ENCODE measurements at places on chromosomes 3 and 15.
A peak's percentile ranks its signal among the peaks of the same experiment; 100 is the strongest.

- DNase-seq: no peak
Observed at GRCh38 chr3:149908424-149908957, 62.2 kb downstream of the PFN2 start.

DNA sequence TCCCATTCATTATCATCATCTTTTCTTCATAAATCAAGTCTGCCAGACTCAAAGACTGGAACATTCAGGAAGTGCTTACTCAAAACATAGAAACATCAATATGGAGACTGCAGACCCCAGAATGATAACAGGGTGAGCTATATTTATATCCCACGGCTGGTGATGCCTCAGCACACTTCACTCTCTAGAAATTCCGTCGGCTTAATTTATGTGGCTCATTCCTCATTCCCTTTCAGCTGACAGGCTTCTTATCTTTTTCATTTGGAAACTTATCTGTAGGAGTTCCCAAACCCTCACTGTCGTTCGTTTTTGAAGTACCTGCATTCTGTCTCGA lies 45.5 kb downstream of the RFTN1 start:
- DNase-seq: no peak

GRCh38 chr3:44905446-44906157 lies 31.2 kb downstream of the TGM4 start:
- DNase-seq: no peak

DNA sequence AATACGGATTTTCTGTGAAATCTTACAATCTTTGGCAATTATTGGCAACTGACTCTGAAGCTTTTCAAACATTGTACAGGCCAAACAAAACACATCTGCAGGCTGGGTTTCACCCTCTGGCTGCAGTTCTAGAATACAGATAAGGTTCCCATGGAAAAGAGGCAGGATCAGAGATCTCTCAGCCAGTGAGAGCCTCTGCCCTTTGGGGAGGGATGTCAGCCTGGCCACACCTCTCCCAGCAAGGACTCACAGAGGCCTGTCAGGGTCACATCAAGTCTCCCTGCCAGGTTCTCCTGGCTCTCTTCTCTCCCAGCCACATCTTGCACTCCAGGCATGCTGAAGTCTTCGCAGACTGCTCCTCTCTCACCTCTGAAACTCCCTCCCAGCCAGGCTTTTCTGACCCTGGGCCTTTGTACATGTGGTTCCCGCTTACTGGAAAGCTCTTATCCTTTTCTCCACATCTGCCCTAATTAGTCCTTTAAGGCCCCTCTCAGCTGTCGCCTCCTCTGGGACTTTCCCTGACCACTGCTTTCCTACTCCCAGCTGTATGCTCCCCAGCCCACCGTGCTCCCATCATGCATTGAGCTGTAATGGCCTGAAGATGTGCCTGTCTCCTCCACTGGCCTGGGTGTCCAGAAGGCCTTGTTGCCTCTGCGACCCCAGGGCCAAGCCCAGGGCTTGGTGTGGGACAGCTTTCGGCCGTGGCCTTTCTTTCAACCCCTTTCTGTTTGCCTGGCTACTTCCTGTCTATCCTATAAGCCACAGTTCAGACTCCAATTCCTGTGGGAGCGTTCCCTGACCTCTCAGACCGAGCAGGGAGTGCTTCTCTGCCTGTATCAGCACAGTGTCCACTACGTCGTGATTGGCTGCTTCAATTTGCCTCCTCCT lies 4.3 kb downstream of the RBP1 start:
- DNase-seq: no peak

GRCh38 chr3:134483195-134483900 lies 2.4 kb downstream of the ANAPC13 start:
- DNase-seq: no peak

- DNase-seq: no peak
Observed at GRCh38 chr3:149892371-149892770, 78.3 kb downstream of the PFN2 start.

- no peak for DNase-seq
Observed at GRCh38 chr15:31338318-31338878, 11.8 kb downstream of the KLF13 start.

DNA sequence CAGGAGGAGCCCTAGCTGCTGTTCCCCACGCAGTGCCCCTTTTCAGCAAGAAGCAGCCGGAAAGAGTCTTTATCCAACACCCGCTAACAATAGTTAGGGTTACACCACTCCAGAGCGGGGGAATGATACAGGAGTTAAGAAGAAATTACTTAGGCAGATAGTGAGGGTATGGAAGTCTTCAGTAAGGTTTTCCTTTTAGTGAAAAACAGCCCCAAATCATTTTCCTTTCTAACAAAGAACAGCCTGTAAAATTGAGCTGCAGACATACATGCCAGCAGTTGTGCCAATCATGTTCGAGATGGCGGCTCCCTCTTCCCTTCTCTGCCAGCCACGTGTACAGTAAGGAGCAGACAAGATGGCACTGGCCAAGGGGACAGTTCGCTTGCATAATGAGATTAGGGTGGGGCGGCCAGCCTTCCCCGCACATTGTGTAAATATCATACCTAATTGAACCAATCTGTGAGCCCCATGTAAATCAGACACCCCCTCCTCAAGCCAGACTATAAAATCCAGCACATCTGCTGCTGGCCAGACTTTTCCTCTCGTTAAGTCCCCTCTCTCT lies 18.5 kb upstream of the SENP5 start:
- no peak for DNase-seq

DNA sequence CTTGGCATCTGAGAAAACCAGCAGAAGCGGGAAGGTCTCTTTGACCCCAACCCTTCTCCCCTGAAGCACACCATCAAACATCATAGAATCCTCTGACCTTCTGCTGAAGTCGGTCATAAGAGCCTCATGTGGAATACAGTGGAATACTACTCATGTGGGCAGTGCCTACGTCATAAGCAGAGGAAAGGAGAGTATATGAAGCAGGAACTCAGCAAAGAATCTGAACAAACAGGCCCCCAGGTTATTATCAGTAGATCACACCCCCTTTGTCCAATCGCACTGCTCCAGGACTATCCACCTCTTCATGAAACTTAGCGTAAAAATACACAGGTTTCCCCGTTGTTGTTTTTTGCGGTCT lies 394.1 kb upstream of the PROK2 start:
- DNase-seq: no peak

DNA sequence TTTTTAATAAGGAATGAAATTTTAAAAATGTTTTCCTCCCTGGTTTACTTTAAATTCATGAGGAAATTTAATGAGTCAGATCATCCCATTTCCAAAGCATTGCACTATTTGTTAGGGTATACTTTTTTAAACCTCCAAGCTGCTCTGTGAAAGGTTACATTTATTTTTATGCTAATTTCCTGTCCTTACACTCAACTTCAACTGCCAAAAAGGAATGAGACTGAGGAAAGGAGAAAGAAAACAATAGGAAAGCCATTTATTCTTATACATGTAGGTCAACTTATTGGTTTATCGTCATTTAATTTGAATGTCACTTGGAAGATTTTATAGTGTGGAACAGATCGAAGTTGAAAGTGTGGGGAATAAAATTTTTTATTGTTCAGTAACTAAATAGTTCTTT lies 104.1 kb downstream of the ALCAM start:
- DNase-seq: no peak

GRCh38 chr15:92158426-92158825 lies 235.3 kb upstream of the ST8SIA2 start:
- DNase-seq: peak; percentile 60

GRCh38 chr15:64247906-64248541 lies 85.2 kb upstream of the PPIB start:
- DNase-seq: peak; percentile 78

- DNase-seq: no peak
Observed at GRCh38 chr15:43006991-43007390, 86.4 kb upstream of the TTBK2 start.

DNA sequence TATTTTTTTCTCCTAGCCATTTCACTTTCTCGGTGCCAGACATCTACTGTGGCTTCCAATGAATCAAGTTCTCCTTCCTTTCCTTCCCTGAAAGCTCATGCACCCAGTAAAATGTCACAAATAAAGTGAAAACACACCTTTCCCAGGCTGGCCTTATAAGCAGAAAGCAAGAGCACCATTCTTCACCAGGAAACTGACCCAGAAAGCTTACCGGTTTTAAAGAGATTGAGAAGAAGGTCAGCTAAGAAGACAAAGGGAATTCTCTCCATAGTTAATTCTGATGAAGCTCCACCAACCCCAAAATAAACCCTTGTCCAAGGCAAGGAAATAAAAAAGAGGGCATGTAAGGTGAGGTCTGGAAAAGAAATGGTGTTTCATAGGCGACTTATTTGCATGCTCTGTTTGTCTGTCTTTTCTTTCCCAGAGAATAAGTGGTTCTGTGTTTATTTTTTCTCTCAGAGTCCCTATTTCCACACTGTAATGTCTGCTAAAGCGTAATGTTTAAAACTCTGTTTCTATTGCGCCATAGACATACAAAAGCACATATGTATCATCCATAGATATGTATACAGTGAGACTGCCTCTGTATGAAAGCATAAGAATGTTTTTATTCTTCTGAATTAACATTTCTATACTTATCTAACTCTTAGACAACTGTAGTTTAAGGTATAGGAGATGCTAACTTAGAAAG lies 2.8 kb downstream of the LSAMP start:
- no peak for DNase-seq

GRCh38 chr3:102006812-102007485 lies 157.6 kb downstream of the NFKBIZ start:
- DNase-seq: no peak

- DNase-seq: no peak
Observed at GRCh38 chr15:22949074-22949547, 31.1 kb downstream of the CYFIP1 start.

DNA sequence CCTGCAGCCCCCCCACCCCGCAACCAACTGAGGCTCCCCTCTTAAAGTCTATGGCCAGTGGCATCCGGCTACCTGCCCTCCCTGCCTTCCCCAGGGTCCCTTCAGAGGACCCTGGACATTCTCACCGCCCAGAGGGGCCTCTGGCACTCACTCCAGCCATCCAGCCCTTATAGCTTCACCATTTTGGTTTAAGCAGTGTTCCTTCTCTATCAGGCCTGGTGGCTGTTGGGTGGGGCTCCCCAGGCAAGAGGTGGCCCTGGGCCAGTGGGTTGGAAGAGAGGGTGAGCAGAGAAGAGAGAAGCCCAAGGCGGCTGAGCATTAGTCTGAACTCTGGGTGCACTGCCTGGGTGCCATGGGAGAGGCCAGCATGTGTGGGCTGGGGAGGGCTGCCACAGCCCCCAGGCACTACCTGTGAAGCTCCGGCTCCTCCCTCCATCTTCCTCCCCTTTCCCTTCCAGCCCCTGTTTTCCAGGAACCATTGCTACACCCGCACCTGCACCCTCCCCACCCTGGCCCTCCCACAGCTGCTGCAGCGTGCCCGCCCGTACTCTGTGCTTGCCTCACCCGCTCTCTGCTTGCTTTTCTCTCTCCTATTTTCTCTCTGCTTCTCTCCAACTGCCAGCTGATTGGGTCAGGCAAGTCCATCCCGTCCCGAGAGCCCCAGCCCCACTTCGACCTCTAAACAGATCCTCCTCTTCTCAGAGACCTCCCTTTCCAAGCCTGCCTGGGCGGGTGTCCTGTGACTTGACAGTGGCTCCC lies 168.2 kb downstream of the TBC1D2B start:
- DNase-seq: no peak

DNA sequence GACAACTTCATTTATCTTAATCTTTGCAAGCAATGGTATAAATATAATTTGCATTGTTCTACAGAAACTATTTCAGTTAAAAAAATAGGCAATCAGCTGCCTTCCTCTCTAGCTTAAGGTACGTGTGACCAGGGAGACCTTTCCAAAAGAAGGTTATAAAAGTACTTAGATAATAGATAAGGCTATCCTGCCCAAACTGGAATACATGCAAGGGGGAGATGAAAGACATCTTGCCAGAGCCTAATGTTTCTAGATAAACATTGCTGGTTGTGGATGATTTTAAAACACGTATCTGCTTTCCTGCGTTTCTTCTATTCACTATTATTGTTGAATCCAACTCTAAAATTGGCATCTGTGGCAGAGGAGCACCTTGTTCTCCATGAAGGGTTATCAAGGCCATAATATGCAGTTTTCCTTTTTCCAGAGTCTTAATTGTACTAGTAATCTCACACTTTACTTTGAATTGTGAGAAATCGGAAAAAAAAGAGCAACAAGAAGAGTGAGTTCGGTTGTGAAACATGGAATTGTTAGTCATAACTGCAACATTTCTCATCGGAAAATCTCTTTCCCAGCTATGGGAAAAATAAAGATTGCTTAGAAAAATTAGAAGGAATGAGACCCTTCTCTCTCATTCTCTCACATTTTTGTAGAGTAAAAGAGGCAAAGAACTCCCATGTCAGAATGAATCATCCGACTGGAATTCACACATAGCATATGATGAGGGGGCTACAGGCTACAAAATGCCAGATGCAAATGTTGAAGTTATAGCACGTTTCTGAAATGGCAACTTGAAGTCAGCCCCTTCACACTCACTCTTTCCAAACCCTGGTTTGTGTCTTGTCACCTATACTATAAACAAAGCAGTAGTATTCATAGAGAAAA lies 936.1 kb upstream of the NR2F2 start:
- no peak for DNase-seq

DNA sequence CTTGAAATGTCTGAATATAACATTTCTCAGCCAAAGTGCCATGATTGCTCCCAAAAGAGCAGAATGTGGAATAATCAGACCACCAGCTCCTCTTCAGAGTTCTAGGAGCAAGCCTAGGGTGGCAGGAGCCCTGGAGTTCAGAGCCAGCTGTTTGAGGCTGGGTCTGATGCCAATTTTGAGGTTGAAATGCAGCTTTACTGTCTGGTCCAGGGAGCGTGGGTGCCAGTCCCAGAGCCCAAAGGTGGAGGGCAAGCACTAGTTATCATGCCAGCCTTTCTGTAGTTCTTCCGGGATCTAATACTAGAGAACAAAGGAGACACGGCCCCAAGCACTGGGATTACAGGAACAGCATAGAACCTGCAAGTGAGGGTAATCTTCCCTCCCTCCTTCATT lies 69.3 kb downstream of the TNFAIP8L3 start:
- DNase-seq: no peak

GRCh38 chr3:105611304-105612192 lies 244.8 kb downstream of the ALCAM start:
- no peak for DNase-seq

- DNase-seq: no peak
Observed at GRCh38 chr15:33526532-33526931, 215.8 kb downstream of the RYR3 start.

- DNase-seq: peak; percentile 44
Observed at GRCh38 chr3:133330065-133330464, 69.8 kb upstream of the BFSP2 start.

DNA sequence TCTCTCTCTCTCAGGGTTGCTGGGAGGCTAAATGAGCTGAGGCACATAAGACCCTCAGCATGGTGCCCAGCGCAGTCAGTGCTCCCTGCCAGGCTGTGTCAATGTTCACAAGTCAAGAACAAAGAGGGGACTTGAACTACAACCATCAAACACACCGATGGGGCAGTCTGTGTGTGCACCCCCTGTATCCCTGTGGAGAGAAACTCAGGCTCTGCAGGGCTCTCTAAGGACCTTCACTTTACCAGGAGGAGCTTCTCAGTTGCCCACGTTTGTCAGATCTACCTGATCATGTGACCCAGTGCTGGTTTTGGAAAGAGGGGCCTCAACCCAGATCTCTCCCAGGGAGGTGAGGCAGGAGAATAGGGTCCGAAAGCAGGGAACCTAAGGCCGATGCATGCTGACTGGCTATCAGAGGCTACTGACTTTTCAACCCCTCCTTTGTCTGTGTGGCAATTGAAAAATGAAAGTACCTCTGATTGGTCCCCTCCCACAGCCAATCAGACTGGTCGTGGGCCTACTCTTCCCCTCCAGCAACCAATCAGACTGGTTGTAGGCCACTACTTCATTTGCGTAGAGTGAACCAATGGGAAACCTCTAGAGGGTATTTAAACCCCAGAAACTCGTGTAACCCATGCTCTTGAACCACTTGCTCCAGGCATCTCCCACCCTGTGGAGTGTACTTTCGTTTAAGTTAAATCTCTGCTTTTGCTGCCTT lies 34.0 kb downstream of the RHCG start:
- DNase-seq: no peak
